Fibroblast of skin of left biceps (primary cell): ENCODE measurements at places on chromosomes 3 and 15.

GRCh38 chr15:78915341-78916087, 29.3 kb downstream of the CTSH start:
- DNase-seq = no peak

DNA sequence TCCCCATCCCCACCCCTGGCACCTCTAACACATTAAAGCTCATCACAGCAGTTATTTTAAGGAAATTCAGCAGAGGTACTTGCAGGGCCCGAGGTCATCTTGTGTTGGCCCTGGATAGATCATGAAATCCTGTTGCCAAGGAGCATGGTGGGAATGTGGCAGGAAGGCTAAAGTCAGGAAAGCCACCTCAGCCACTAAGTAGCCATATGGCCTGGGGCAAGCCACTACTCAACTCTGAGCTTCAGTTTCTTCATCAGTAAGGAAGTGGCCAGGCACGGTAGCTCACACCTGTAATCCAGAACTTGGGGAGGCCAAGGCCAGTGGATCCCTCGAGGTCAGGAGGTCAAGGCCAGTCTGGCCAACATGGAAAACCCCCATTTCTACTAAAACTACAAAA, 55.9 kb downstream of the LIPC start:
- DNase-seq = no peak

GRCh38 chr3:107404727-107405469, 27.7 kb downstream of the CCDC54 start:
- DNase-seq = peak; percentile 69

GRCh38 chr3:167350245-167350862, 29.7 kb downstream of the ZBBX start:
- peak; percentile 10 for DNase-seq

DNA sequence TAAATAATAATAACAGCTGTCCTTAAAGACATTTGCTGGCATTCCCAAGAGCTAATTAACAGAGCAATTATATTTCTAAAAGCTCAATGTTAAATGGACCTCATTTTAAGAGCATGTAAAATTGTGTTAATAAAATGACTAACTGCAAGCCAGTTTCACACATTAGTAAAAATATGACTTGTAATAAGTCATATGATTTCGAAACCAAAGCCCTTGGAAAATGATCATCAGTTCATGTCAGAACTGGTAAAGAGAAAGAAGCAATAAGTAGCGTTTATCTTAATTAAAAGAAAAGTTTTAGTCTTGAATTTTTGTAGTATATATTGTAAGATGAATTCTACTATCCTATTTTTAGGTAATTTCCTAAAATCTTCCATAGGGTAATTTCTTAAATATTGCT, 310.7 kb downstream of the CNTN3 start:
- no peak for DNase-seq

DNA sequence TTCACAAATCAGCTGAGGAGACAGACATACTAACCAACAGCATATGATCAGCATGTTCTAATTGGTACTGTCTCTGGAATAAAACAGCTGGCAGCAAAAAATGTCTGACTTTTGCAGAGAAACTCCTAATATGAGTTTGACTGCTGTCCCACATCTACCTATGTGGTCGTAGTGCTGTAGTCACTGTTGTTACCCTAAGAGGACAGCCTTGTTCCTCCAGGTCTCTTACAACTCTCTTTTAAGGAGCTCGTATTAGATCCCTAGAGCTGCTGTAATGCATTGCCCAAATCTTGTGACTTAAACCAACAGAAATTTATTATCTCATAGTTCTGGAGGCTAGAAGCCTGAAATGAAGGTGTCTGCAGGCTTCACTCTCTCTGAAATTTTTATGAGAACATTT, 92.1 kb downstream of the TGFBR2 start:
- no peak for DNase-seq

GRCh38 chr3:146163584-146163983, 2.6 kb upstream of the PLOD2 start:
- peak; percentile 94 for DNase-seq

- no peak for DNase-seq
Observed at GRCh38 chr15:101100118-101100517, 151.7 kb downstream of the CHSY1 start.

- no peak for DNase-seq
Observed at GRCh38 chr3:186002884-186003472, 65.2 kb upstream of the TRA2B start.

GRCh38 chr3:177646749-177647148, 449.5 kb upstream of the TBL1XR1 start:
- no peak for DNase-seq

GRCh38 chr3:127369356-127369935, 81.6 kb upstream of the PRR20G start:
- DNase-seq = no peak

DNA sequence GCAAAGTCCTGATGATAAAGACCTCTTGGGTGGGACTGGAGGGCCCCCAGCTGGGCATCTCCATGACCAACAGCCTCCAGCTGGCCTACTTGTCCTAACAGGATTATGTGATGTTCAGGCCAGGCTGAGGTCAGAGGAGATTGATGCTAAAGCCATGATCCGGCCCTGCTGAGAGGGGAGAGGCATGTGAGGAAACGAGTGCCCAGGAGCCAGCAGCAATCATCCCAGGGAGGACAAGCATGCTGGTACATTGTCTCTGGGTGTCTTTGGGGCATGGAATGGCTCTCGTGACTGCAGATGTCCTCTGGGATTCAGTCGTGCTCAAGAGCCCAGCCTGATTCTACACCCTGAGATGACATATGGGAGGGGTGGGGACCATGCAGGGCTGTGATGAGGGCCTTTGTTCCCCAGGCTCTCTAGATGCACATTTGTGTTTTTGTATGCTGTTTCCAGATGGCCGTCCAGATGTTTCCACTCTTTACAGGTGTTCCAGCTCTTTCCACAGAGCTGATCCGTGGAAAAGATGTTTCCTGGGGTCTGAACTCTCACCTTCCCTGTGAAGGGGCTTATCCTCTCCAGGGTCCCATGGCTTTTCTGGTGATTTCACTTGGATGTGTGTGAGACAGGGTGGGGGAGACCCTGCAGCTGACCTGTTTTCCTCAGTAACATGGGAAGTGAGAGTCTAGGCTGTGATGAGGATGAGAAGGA, 20.2 kb downstream of the SLC24A1 start:
- DNase-seq = no peak

- DNase-seq = no peak
Observed at GRCh38 chr15:44094781-44095180, 100.3 kb downstream of the FRMD5 start.

GRCh38 chr15:88874275-88874674, 21.1 kb downstream of the HAPLN3 start:
- DNase-seq = no peak

DNA sequence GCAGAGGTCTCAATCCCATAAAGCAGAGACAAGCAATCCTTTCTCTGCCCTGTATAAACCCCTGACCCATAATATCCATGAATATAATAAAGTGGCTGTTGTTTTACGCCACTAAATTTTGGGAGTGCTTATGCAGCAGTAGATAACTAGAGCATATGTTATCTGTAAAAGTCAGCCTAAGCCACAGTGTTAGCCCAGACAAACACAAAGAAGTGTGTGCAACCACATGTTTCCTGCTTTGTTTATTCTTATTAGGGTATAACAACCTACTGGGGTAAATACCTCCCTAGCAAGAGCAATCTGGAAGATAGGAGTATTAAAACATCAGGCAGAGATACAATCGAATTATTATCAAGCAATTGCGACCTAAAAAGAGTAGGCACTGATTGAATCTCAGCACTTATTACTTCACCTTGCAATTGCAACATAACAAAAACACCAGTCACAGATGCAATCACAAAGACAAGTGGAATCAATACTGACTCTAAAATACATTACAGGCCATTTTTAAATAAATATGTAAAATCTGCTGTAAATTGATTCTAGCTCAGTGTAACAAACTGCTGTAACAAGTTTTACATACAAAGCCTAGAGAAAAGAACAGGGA, 94.6 kb upstream of the UBE2E2 start:
- no peak for DNase-seq

GRCh38 chr3:59069838-59070237, 20.0 kb upstream of the CFAP20DC start:
- no peak for DNase-seq

DNA sequence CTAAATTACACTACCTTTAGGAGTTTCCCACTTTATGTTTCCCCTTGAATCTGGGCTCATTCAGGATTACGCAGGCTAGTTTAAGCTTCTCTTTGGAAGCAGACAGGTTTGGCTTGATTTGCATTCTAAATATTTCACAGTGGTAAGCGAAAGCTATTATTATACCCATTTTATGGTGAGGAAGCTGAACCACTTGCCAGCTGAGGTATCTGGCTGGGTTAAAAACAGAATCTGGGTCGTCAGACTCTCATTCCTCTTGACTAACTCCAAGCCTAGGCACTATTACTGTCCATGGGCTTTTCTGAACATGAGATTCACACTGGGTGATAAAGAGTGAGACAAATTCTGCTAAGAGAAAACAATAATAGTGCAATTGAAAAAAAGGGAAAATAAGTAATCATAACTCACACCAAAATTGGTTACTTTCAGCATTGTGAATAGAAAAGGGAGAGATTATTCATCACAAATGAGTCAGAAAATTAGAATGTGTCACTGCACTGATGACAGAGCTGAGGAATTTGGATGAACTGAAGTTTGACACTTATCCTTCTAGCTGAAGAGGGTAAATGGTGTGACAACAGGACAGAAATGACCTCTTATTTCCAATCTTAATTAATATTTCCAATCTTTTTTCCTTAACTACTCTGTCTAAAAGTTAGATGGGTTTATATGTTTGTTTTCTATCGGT, 211.3 kb downstream of the TIGIT start:
- DNase-seq = no peak

GRCh38 chr3:143881095-143881494, 32.8 kb upstream of the SLC9A9 start:
- DNase-seq = no peak

DNA sequence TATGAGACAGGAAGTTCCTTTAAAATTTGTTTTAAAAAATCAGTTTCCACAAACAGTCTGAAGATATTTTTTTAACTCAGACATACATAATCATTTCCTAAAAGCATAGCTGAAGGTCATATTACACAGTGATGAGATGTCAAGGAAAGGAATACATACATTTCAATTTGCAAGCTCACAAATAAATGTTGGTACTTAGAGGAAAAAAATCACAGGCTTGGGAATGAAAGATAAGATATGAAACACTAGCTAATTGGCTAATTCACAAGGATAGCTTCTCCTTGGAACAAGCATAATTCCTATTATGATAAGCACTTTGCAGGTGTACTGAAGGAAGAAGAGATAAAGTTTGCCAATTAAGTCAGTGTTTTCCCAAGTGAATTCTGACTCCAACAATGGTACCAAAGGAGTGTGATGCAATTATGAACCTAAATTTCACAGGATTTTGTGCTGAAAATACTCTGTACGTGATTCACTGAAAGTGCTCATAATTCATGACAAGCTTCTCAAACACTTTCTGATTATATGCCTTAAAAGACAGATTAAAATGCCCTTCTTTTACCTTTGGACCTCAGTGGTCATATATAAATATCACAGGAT, 112.4 kb downstream of the FRMD5 start:
- DNase-seq = no peak

- DNase-seq = no peak
Observed at GRCh38 chr15:49423901-49424550, 984 bp downstream of the FGF7 start.

GRCh38 chr3:99863588-99863987, 45.9 kb downstream of the CMSS1 start:
- DNase-seq = no peak

DNA sequence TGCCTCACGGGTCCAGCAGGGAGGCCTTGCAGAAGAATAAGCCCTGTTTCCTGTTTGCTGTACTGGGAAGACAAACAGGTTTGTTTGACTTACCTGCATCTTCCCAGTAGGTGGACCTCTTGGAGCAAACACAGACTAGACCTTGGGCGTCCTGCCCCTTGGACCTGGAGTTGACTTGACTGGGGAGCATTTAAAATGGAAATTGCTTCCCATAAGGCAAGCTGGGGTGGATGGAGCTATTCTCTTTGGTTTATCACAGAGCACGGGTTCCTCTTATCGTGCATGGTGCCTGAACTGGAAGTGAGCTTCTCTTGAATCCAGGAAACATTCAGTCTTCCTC, 151.4 kb downstream of the RPLP1 start:
- no peak for DNase-seq

GRCh38 chr3:165194511-165195240, 1.5 kb downstream of the SLITRK3 start:
- DNase-seq = no peak

- DNase-seq = no peak
Observed at GRCh38 chr3:178421069-178421468, 115.2 kb upstream of the KCNMB2 start.

- no peak for DNase-seq
Observed at GRCh38 chr15:74977599-74977998, 17.8 kb upstream of the SCAMP5 start.

GRCh38 chr15:101210466-101210865, 41.4 kb downstream of the CHSY1 start:
- no peak for DNase-seq

DNA sequence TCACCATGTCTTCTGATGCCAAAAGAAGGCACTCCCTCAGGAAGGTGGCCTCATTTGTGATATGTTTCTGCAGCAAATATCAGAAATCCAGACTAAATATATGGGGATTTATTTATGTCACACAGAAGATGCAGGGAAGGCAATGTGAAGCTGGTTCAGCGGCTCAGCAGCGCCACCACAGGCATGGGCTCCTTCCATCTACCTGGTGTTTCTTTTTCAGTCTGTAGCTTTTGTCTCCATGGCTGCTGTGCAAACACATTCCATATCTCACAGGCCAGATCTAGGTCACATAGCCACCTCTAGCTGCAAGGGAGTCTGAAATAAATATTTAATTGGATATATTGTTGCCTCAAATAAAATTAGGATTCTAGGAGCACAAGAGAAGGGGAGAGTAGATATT, 502.1 kb upstream of the IL12A start:
- DNase-seq = no peak

DNA sequence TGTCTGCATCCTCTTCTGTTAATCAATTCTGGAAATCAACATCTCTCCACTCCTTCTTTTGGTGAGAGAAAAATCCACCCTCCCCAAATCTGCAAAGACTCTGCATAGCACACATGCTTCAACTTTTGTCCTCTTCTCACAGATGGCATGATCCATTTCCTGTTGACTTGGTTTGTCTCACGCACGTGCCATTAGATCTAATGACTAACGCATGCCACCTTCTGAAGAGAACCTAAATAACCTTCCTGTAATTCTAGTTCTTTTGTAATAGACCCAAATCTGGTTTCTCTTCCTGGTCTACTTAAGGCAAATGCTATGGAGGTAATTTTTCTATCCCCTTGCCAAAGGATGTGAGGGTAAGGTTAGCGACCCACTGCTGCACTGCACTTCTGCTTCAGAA, 51.0 kb upstream of the ATOSA start:
- peak; percentile 10 for DNase-seq

DNA sequence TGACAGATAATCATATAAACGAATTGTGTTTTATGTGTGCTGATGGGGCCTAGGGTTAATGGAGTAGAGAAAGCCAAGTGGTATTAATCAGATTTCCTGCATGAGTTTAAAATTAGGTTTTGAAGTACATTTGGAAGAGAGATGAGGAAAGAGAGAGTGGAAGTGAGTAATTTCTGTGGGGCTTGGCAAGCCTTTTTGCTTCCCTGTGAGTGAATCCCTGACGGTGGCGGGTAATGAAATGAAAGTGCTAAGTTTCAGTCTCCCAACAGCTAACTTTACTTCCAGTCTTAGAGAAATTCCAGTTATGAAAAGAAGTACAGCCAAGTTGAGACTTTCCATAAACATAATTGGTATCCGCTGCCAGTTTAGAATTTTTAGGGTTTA, 139.4 kb downstream of the BBX start:
- DNase-seq = no peak

GRCh38 chr3:124834723-124835718, 52.1 kb downstream of the ITGB5 start:
- DNase-seq = no peak
